ENCODE measurements at places on chromosomes 6 and 20.
A peak's percentile ranks its signal among the peaks of the same experiment; 100 is the strongest.

GRCh38 chr6:79656134-79656533 lies 25.0 kb downstream of the SH3BGRL2 start:
- peak; percentile 10 for DNase-seq

DNA sequence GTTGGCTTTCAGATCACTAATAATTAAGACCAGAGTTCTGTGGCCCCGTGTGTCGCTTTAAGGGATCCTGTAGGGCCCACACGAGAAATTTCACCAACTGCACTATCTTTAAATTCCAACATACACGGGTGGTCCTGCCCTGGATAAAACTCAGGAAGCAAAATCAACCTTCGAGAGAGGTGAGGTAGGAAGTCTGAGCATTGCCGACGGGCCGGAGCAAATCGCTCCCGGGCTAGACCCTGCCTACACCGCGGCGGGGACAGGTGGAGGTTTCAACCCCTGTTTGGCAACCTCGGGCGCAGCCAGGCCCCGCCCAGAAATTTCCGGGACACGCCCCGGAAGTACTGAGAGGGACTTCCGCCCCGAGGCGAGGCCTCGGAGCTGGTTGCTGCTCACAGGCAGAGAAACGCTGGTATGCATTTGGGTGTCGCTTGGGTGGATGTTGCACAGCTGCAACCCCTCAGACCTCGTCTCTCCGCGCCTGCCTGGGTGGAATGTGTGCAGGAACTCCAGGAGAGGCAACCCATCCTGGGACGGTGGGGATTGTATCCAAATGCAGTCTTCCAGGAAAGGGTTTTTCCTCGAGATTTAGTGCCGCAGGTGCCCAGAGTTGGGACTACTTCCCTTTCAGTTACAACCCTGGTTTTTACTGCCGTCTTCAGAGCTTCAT lies 19.9 kb downstream of the ZKSCAN8 start:
- peak; percentile 83 for DNase-seq

DNA sequence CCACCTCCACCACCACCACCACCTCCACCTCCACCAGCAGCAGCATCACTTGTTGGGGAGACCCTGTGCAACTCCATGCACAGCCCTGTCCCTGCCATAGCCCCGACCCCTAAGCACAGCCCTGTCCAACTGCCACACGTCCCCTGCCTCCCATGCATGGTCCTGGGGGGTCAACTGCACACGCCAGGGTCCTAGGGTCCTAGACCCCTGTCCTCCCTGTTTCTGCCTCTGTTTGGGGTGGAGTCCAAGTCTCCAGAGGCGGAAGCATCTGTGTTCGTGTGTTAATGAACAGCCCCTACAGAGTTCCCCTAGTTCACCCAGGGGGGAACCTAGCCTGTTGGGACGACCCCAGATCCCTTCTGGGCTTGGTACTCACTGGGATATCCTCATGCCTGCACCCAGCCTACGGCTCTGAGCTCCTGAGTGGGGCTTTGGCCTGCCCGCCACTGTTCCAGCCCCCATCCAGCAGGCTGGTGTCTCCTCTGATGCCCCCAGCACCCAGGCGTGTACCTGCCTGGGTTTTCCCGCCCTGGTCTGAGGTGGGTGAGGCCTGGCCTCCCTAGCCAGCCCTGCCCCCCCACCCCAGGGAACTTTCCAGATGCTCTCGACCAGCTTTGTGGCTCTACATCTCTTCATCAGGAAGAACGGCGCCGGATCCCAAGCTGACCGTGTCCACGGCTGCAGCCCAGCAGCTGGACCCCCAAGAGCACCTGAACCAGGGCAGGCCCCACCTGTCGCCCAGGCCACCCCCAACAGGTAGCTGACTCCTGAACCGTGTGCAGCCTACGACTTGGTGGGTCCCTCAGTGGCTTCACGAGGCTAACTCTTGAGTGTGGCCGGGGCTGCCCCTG lies 2.5 kb upstream of the TNFRSF6B start:
- DNase-seq: no peak

GRCh38 chr6:137981758-137982157 lies 114.7 kb downstream of the TNFAIP3 start:
- DNase-seq: no peak

DNA sequence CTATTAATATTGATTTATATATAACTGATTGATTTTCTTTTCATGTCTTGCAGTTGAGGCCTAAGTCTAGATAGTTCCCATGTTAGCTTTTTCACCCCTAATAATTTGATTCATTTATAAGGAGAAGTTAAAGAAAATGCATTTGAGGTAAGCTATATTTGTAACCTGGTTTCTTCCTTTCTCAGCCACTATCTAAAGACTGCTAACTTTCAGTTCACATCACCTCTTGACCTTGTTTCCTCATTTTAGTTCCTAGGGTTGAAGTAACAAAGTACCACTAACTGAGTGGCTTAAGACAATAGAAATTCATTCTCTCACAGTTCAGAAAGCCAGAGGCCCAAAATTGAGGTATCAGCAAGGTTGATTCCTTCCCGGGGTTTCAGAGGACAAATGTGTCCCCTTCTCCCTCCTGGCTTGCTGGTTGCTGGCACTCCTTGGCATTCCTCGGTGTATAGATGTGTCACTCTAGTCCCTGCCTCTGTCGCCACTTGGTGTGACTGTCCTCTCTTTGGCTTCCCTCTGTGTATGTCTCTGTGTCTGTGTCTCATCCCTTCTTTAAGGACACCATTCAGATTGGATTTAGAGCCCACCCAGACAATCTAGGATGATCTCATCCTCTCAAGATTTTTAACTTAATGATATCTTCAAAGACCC lies 55.9 kb upstream of the C20orf144 start:
- DNase-seq: no peak

- DNase-seq: no peak
These were observed 658.8 kb upstream of the CHD6 start for GRCh38 chr20:42276718-42277602.
